ENCODE measurements at places on chromosomes 4 and X.

DNA sequence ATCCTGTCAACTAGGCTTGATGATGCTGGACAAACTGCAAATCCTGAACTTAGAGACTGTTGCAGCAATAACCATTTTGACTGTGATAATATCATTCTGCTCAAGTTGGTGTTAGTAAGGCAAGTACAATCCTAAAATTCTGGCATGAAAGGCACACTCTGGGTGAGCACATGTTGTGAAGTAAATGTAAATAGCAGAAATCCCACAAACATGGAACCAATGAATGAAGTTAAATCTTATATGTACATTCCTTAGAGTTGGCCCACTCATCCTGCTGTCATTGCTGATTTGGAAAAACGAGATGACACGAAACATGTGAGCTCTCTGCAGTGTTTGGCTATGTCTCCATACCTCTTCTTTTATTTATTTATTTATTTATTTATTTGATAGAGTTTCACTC lies 21.0 kb downstream of the RBM47 start:
- DNase-seq = no peak

GRCh38 chr4:89336818-89337420 lies 29.3 kb upstream of the GPRIN3 start:
- no peak for DNase-seq

- no peak for DNase-seq
Measured at GRCh38 chr4:78692822-78693170, 83.4 kb upstream of the BMP2K start.

- no peak for DNase-seq
Measured at GRCh38 chr4:93960450-93960849, 131.9 kb downstream of the ATOH1 start.

DNA sequence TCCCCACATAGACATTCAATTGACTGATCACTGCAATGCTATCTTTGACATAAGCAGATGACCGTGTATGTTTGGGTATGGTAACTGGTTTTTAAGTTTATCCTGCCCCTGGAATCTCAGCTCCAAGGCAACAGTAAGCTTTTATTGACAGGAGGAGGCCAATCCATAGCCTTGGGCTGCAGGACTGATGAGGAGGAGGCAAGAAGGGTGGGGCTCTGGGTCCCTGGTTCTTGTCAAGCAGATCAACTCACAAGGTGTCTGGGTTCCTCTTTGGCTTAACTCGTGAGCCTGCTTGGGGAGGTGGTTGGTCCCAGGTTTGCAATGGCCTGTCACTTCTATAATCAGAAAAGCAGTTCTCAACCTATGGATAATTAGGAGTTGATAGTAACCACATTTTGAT lies 113.2 kb upstream of the STX18 start:
- DNase-seq = no peak

- no peak for DNase-seq
Measured at GRCh38 chr4:120658772-120659171, 263.8 kb downstream of the PRDM5 start.

DNA sequence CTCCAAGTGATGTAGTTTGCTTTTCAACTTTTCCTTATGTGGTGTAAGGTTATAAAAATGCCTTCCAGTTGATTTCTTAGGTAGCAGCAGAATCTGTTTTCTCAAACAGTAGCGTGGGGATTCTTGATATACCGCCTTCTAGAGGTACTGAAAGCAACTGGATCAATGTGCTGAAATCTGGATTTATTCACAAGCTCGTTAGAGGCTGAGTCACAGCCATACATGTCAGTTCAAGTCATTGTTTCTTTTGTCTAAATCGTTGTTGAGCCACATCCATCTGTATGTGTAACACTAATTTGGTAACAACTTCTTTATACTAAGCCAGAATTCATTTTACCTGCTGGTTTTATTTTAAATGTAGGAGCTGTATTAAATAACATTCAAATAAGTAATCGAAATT lies 200.0 kb upstream of the MAD2L1 start:
- DNase-seq = no peak

GRCh38 chr4:84938316-84938715 lies 28.2 kb downstream of the WDFY3 start:
- DNase-seq = no peak

GRCh38 chr4:6250235-6250983 lies 19.2 kb upstream of the WFS1 start:
- no peak for DNase-seq

- no peak for DNase-seq
Measured at GRCh38 chr4:4358093-4358854, 28.6 kb upstream of the NSG1 start.
